SJSA1 (cell line): ENCODE measurements at places on chromosomes 2 and 18. TPM values are rescaled to one million over a fixed set of nuclear protein-coding genes. Genes with fewer than 3 reads are reported as not detected.

GAL3ST2 gene
- not detected in 2 replicates for total RNA-seq

GRCh38 chr2:197113275-197113711, 186.8 kb upstream of the PGAP1 start:
- peaks cover 33% of the 10 kb centered on the region for H3K4me1 ChIP-seq
- no peak for DNase-seq
- no peak overlapping the region for H3K4me3 ChIP-seq
- no peaks in the 10 kb centered on the region for H3K27me3 ChIP-seq

GRCh38 chr2:188974164-188974563, at the start of gene COL3A1:
COL3A1 (plus strand) TSS chr2:188974373; CDS start chr2:188974490, 117 bp downstream.
- H3K27ac ChIP-seq: peak within 1 kb of the TSS; percentile 91
- no peaks in the 10 kb centered on the region for H3K27me3 ChIP-seq
- no peaks in the 10 kb centered on the region for H3K36me3 ChIP-seq
- peak within 1 kb of the TSS; percentile 43 for H3K4me3 ChIP-seq

DNA sequence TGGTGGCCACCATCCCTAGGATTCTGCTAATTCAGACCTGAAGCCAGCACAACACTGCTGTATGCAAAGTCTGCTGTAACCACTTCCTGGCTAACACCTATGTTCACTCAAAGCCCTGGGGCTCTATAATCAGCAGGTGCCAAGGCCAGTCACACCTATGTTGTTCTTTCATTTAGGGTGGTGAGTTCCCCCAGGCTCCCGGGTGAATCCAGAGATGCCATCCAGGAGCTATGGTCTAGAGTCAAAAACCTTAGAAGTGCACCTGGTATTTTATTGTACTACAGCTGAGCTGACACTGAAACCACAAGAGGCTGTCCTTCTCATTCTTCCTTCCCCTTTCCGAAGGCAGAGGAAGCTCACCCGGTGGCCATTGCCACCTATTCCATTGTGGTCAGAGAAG, 46.2 kb upstream of the CCDC141 start:
- H3K27me3 ChIP-seq: no peaks in the 10 kb centered on the region
- H3K36me3 ChIP-seq: no peaks in the 10 kb centered on the region
- no peak for DNase-seq

GRCh38 chr2:101967826-101968513, 23.8 kb upstream of the IL1R2 start:
- H3K27ac ChIP-seq: no peak overlapping the region
- DNase-seq: no peak
- H3K27me3 ChIP-seq: no peaks in the 10 kb centered on the region
- H3K36me3 ChIP-seq: no peaks in the 10 kb centered on the region

DNA sequence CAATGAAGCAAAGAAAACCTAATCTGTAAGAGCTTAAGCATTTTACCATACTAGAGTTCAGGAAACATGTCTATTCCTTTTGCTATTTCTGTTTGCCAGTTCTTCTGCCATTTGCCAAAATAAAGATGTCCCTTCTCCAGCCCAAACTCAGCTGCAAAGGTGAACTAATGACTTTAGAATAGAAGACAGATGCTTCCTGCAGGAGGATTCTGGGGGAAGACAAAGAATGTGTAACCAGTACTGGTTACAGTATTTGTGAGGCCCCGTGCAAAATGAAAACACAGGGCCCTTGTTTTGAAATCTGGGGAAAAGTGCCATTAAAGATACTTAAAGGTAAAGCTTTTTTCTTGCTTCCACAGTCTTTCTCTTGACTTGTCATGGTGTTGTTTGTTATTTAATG, 34.3 kb upstream of the MTX2 start:
- H3K4me1 ChIP-seq: no peaks in the 10 kb centered on the region
- no peak for DNase-seq
- no peaks in the 10 kb centered on the region for H3K36me3 ChIP-seq

MLPH gene
- total RNA-seq: 0.50 TPM in 1 of 2 replicates, not detected in the other

DNA sequence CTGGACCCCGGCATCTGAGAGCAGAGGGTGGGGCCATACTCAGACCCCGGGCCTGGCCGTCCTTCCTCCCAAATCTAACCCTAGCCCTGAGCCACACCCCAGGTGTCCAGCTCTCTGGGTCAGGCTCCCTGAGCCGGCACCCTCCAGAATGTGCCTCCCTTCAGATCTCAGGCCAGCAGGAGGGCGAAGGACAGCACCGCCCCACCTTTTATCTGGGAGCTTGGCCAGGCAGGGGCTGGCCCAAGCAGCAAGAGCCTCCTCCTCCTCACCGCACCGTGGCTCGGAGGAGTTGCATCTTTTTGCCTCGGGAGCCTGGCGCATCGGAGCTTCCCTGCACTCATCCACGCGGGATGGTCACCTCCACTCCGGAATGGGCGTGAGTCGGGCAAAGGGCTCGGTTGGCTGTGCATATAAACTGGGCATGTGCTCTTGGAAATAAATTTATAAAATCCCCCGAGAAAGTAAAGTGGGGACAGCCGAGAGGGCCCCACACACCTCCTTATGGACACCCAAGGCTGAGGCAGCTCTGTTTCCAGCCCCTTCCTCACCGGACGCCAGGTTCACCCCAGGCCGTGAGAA, 69.1 kb upstream of the CTDP1 start:
- no peaks in the 10 kb centered on the region for H3K27me3 ChIP-seq
- H3K36me3 ChIP-seq: no peaks in the 10 kb centered on the region
- peak overlapping the region; percentile 87 for H3K27ac ChIP-seq
- no peak overlapping the region for H3K4me3 ChIP-seq
- no peak for DNase-seq

DNA sequence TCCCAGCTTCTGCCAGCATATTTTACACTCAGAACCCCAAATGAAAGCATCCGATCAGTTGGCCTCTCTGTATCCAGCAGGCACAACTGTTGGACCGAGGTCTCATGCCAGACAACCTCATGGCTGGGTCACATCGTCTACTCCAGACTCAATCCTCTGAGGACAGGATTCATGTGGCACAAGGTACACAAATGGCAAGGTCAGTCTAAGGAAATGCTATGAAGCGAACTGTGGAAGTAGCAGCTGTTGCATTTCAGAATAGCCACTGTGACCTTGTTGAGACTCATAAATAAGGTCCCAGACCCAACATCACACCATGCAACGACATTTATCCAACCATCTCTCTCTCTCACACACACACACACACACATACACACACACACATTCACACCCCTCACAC, 7.1 kb upstream of the FZD7 start:
- H3K4me3 ChIP-seq: no peak overlapping the region
- no peak for DNase-seq
- no peak overlapping the region for H3K27ac ChIP-seq
- H3K4me1 ChIP-seq: peaks cover 11% of the 10 kb centered on the region

SNRNP27 gene
- total RNA-seq: 130 and 195 TPM in 2 replicates

ABCG8 gene
- total RNA-seq: not detected in 2 replicates

GRCh38 chr2:70089220-70089982, 2.1 kb downstream of the PCBP1 start:
- H3K4me3 ChIP-seq: peak overlapping the region; percentile 83
- no peak for DNase-seq
- H3K27ac ChIP-seq: peak overlapping the region; percentile 100
- peaks cover 43% of the 10 kb centered on the region for H3K36me3 ChIP-seq
- no peaks in the 10 kb centered on the region for H3K27me3 ChIP-seq

DNA sequence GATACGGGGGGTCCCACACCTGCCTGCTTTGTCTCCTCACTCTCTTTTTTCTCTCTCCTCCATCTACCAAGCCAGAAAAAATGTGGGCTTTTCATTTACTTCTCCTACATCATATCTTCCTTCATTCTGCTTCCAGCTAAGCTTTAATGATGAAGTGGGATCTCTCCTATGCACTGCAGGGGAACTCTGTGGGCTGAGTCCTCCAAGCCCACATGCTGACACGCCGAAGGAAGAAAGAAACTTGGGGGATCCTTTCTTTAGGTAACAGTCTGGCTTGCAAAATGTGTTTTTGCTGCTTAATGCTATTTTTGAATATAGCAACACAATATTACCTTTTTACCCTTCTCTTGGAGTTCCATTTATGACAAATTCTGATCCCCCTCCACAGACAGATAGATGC, 33.6 kb upstream of the YWHAQ start:
- peaks cover 25% of the 10 kb centered on the region for H3K4me1 ChIP-seq
- H3K27ac ChIP-seq: no peak overlapping the region
- H3K36me3 ChIP-seq: no peaks in the 10 kb centered on the region
- no peak for DNase-seq
- H3K27me3 ChIP-seq: no peaks in the 10 kb centered on the region
- H3K4me3 ChIP-seq: no peak overlapping the region

- 0 out of 2 replicates have a peak, but pooled peaks cover 4% of the 10 kb centered on the region for H3K27me3 ChIP-seq
- no peaks in the 10 kb centered on the region for H3K36me3 ChIP-seq
- no peak for DNase-seq
- no peak overlapping the region for H3K27ac ChIP-seq
- H3K4me1 ChIP-seq: no peaks in the 10 kb centered on the region
Observed at GRCh38 chr2:98757904-98758421, 27.0 kb upstream of the MGAT4A start.

GRCh38 chr2:223731503-223731902, 105.9 kb downstream of the AP1S3 start:
- H3K27me3 ChIP-seq: no peaks in the 10 kb centered on the region
- no peaks in the 10 kb centered on the region for H3K36me3 ChIP-seq
- no peaks in the 10 kb centered on the region for H3K4me1 ChIP-seq
- no peak overlapping the region for H3K27ac ChIP-seq

SGO2 gene
- 16.4 and 22.9 TPM in 2 replicates for total RNA-seq

DNA sequence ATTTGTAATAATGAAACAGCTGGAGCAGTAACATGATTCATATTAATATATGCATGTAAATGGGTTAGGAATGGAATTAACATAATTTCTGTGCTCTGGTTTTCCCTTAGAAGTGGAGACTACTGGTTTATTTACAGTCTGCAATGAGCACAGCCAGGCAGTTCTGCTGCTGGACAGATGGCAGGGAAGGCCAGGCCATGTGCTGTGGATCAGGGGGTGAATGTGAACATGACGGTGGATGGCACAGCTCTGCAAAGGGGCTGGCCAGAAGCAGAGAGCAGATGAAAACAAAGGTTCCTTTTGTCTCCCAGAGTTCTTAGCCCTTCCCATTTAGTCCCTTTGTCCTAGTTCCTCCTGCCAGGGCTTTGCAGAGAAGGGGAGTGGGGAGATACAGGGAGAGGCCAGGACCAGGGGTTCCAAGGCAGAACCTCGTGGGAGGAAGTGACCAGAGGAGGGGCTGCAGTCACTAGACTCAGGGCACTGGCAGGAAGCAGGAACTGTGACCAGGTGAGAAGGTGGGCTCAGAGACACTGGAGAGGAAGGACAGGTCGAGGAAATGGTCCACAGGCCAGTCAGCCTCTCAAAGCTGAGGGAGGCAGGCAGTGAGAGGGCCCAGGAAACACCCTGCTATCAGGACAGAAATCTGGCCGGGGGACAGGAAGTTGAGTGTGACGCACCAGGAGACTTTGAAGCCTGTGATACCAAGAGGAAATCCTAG, 112.9 kb upstream of the ATP8B1 start:
- H3K4me1 ChIP-seq: 0 out of 2 replicates have a peak, but pooled peaks cover 7% of the 10 kb centered on the region
- H3K27ac ChIP-seq: no peak overlapping the region
- no peaks in the 10 kb centered on the region for H3K36me3 ChIP-seq
- DNase-seq: no peak

DNA sequence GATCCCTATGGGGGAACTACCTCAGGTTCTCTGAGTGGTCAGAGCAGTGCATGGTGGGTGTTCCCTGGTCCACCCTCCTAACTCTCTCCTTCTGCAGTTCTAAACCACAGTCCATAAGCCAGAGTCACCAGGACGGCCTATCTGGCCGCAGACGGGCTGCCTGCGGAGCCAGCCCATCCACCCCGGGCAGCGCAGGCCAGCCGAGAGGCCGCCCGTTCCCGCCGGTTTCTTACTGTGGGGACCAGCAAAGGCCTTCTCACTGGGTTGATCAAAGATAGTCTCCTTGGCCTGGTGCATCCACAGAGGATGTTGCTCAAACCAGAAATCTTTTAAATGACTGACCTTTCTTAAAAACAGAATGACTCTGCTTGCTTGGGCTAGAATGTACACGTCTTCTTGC, 9.6 kb upstream of the CHST10 start:
- no peak overlapping the region for H3K4me3 ChIP-seq
- 0 out of 2 replicates have a peak, but pooled peaks cover 3% of the 10 kb centered on the region for H3K27me3 ChIP-seq
- no peaks in the 10 kb centered on the region for H3K36me3 ChIP-seq

DNA sequence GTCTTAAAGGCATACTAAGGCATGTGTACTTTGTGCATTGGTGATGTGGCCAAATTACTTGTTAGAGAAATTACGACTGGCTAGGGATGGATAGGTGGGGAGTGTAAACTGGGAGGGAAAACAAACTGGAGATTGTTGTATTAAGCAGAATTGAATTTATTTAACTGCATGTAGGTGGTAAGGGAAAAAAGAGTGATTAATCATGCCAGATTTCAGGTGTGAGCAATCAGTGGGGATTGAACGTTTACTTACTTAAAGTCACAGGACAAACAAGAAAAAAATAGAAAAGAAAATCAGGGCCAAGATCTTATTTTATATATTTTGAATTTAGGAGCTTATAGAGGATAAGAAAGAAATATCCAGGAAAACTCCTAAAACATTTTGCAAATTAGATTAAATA, 88.6 kb downstream of the GULP1 start:
- H3K4me1 ChIP-seq: peaks cover 25% of the 10 kb centered on the region
- no peak for DNase-seq
- H3K36me3 ChIP-seq: peaks cover 14% of the 10 kb centered on the region
- no peak overlapping the region for H3K4me3 ChIP-seq
- no peaks in the 10 kb centered on the region for H3K27me3 ChIP-seq

C2orf78 gene
- total RNA-seq: 0.03 TPM in 1 of 2 replicates, not detected in the other

DNA sequence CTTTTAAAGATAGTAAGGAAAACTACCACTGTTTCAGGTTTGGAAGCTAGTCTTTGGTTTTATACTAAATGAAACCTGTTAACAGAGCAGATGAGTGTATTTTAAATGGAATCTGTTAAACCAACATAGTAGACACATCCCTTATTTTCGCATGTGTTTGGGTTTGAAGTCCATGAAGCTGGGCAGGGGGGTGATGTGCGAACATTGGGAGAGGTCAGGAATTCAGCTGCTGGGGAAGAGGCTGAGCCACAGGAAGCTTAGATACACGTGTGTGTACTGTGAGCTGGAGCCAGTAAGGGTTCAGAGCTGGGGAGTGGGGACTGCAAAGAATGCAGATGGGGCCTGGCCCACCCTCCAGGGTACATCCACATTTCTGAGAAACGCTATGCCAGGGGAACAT, 176.9 kb downstream of the VAPA start:
- no peaks in the 10 kb centered on the region for H3K36me3 ChIP-seq
- no peaks in the 10 kb centered on the region for H3K4me1 ChIP-seq
- no peak overlapping the region for H3K4me3 ChIP-seq
- no peak overlapping the region for H3K27ac ChIP-seq
- DNase-seq: no peak

TXNDC9 gene
- total RNA-seq: 107 and 117 TPM in 2 replicates

GRCh38 chr2:70553334-70553583, 367 bp downstream of the TGFA start:
- no peak overlapping the region for H3K27ac ChIP-seq
- H3K36me3 ChIP-seq: no peaks in the 10 kb centered on the region
- H3K4me1 ChIP-seq: peaks cover 15% of the 10 kb centered on the region
- peak overlapping the region; percentile 33 for H3K4me3 ChIP-seq
- DNase-seq: no peak

FTCDNL1 gene
- not detected in 2 replicates for total RNA-seq

OSR1 gene
- total RNA-seq: 1.9 and 2.2 TPM in 2 replicates

EMILIN2 gene
- total RNA-seq: 22.7 and 28.9 TPM in 2 replicates
